Glutamatergic neuron (in vitro differentiated cells): ENCODE measurements at places on chromosomes 12 and 14.

DNA sequence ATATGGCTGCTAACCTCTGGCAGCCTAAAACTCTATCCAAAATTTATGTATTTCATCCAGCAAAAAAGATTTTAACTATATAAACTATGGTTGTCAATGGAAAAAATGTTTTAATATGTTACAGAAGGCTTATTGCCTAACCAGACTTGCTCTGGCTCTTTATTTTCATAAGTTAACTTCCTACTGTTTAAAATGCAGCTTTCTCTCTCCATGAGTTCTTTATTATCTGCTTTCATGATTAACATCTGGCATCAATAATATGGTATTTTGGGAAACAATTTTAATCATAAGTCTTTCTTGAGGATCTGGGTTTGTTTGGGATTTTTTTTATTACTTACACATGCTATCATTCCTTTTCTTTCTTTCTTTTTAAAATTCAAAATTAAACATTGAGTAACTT is 20.5 kb downstream of the KERA start:
- no peak for DNase-seq

GRCh38 chr14:32696325-32697091 is 242.2 kb upstream of the NPAS3 start:
- DNase-seq, result no peak

DNA sequence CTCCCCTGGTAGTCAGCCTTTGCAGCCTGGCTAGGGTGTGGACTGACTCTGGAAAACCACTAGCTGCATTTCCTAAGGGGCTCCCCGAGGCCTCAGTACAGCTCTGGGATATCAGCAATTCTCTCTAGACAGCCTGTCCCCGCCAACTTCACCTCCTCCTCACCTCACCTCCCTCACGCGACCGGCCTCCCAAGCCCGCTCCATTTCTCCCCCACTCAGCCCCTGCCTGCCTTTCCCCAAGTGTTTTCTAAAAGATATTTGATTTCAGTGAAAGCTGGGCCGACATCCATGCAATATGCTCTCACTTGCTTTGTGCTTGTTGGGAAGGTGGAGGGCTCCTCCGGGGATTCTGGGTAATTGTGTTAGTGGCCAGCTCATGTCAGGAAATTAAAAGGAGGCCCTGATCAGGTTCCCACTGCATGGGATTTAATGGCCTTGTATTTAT is 91.8 kb downstream of the ESRRB start:
- peak; percentile 67 for DNase-seq

DNA sequence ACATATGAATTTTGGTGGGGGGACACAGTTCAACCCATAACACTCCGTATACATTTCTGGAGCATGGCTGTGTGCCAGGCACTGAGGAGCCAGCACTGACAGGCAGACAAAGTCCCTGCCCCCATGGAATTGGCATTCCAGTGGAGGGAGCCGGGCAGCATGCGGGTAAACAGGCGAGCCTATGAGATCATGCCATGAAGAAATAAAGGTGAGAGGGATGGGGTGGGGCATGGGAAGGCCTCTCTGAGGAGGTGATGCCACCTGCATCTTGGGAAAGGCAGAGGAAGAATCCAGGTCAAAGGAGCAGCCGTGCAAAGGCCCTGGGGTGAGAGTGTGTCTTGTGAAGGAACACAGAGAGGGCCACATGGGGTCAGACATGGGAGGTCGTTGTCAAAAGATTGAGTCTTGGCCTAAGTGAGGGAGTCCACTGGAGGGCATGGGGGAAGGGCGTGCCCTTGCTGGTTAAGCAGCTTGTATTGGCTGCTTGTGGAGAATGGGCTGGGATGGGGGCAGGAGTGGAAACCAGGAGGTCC is 3.6 kb downstream of the OTUB2 start:
- no peak for DNase-seq

- DNase-seq, result no peak
These were observed 38.1 kb upstream of the JDP2 start for GRCh38 chr14:75389679-75390078.

DNA sequence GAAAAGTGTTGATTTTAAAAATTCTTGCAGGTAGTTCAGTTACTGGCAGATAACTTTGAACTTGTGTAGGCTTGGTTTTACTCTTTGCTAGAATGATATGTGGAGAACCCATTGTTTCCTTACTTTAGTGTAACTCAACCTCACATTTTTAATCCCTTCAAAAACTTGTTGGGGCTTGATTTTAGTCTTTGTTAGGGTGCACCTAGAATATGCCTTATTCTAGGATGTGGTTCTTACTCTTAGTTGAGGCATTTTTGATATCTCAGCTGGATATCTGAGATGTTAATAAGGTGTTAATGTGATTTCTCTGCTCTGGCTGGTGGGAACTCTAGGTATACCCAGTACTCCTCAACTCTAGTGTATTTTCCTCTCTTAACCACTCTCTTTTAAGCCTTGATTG is 10.0 kb downstream of the MNAT1 start:
- DNase-seq, result no peak

- DNase-seq, result no peak
These were observed 455.6 kb upstream of the TMPO start for GRCh38 chr12:98059659-98060343.

DNA sequence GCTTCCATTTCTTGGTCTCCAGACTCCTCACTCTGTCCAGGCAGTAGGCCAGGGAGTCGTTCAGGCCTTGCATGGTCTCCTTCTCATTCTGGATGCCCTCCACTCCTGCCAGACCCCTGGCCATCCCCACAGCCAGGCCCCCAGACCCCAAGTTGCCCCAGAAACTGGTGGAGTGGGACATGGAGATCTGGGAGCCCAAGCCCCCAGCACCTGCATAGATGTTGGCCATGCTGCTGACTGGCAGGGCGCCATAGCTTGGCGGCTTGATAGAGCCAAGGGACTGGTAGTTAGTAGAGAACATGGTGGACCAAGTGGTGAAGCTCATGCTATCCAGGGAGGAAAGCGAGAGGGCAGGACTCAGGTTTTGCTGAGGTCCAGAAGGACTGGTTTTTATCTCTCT is 21.2 kb upstream of the INSM2 start:
- DNase-seq, result no peak

DNA sequence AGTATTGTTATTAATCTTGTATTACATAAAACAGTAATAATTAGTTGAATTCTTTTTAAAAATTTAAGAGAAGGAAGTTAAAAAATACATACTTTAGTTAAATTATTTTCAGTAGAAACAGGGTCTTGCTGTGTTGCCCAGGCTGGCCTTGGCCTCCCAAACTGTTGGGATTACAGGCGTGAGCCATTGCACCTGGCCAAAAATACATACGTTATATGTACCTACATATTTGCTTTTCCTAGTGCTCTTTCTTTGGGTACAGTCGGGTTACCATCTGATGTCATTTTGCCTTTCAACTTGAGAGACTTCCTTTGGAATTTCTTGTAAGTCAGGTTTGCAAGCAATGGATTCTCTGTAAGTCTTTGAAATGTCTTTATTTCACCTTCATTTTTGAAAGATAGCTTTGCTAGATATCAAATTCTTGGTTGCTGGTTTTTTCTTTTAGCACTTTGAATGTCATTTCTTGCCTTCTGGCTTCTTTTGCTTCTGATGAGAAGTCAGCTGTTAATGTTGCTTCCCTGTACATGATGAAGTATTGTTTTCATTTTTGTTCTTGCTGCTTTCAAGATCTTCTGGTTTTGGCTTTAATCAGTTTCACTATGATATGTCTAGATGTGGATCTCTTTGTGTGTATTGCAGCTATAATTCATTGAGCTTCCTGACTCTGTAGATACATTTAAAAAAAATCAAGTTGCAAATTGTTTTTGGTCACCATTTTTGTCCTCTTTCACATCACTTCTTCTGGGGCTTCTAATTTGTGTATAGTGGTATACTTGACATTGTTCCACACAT is 84.4 kb downstream of the SPATS2 start:
- DNase-seq, result no peak

GRCh38 chr12:95439461-95440230 is 34.3 kb upstream of the METAP2 start:
- no peak for DNase-seq

GRCh38 chr14:71590131-71590530 is 342.1 kb upstream of the RGS6 start:
- DNase-seq, result no peak

GRCh38 chr14:57999471-57999870 is 133.6 kb upstream of the SLC35F4 start:
- no peak for DNase-seq

GRCh38 chr12:96044017-96044942 is 8.9 kb upstream of the LTA4H start:
- no peak for DNase-seq

DNA sequence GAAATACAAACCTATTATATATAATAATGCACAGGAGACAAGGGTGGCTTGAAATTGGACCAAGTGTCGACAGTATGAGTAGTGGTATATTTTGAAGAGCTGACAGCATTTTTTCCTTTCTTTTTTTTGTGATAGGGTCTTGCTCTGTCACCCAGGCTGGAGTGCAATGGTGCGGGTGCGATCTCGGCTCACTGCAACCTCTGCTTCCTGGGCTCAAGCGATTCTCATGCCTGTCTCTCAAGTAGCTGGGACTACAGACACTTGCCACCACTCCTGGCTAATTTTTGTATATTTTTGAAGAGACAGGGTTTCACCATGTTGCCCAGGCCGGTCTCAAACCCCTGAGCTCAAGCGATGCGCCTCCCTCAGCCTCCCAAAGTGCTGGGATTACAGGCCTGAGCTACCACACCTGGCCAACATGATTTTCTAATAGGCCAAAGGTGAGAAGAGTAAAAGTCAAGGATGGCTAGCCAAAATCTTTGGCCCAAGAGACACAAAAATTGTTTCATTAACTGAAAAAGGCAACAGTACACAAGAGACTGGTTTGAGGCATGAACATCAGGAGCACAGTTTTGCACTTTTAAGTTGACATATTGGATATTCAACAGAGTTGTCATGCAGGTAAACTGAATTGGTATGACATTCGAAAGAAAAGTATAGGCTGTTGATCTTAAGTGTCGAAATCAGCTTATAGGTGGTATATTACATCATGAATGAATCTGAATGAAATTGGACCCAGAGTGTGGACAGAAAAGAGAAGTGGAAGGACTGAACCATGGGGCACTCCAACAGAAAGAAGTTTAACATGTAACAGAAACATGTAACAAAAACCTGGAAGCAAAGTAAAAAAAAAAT is 12.5 kb downstream of the HNRNPC start:
- DNase-seq, result no peak

DNA sequence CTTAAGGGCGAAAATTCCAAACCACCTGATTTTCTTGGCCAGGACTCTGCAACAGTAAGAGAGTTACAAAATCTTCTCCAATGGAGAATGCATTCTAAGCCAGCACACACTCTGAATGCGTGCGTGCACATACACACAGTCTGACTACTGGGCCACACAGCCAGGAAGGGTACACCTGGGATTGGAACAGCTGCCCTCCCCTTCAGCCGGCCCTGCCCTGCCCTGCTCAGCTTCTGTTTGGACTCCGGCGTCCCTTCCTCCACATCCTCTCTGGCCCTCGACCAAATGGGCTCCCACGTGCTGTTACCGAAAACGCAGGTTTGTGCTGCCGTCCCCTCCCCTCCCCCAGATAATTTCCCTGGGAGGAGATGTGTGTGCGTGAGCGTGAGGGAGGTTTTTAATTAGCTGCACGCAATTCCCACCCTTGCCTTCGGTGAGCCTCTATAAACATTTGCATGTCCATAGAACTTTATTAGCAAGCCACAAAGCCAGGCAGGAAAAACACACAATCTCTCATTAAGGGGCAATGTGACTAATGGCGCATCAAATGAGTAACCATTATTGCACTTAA is 43.0 kb downstream of the CCNK start:
- DNase-seq, result peak; percentile 18

- no peak for DNase-seq
These were observed 306.3 kb downstream of the ATP23 start for GRCh38 chr12:58247633-58248032.

DNA sequence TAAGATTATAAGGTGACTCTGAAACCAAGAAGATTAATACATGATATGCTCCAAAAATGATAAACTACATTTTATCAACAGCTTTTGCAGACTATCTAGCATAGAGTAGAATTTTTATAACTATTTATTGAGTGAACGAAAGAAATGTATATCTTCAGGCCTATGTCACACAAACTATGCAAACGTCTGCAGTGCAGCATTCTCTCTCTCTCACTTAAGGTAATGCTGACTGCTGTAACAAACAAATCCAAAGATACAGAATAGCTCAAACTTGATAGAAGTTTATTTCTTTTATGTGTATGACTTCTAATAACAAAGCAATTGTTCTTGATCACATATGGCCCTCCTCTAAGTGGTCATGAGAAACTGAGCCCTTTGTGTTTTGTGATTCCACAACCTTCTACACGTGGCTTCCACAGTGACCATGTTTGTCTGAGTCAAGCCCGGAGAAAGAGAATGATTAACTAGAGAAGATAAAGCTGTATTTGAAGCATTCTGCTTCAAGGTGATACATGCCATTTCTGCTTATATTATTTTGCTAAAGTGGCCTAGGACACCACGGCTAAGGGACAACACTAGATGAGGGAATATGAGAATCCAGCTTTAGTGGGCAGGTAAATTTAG is 1352.7 kb upstream of the TMEM132C start:
- no peak for DNase-seq

DNA sequence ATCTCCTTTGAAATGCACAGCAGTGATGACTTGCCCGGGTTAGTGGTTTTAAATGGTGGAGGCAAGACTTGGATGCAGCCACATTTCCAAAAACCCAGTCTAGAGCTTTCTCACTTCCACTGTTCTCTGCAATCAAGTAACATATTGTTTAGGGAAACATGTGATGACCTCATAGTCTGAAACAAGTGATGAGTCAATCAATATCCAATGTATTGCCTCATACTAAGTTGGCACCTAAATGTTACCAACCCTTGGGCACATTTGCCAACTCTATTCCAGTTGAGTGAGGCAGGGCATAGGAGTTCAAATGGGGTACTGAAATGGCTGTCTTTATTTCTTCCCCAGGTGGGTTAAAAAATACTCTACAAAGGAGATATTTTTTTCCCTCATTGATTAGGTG is 1105.4 kb downstream of the VRK1 start:
- no peak for DNase-seq

- DNase-seq, result no peak
These were observed 82.1 kb downstream of the PLXNC1 start for GRCh38 chr12:94230357-94230905.

DNA sequence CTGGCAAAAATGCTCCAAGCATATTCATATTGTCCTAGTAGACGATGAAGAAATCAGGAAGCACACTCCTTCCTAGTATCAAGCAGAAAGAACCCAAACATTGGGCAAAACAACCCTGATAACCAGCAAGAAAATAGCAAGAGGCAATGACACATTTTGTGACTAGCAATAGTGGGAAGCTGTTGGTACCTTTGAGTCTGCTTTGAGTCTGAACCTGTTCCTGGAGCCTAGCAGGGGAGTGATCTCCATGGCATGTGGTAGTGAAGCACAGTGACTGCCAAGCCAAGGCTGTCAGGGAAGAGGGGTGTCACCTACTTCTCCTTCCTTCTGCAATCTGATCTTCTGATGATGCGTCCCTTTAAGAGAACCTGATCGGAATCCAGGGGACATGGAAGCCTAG is 533.9 kb downstream of the VRK1 start:
- DNase-seq, result no peak
